ENCODE measurements at places on chromosomes 5 and 9.

DNA sequence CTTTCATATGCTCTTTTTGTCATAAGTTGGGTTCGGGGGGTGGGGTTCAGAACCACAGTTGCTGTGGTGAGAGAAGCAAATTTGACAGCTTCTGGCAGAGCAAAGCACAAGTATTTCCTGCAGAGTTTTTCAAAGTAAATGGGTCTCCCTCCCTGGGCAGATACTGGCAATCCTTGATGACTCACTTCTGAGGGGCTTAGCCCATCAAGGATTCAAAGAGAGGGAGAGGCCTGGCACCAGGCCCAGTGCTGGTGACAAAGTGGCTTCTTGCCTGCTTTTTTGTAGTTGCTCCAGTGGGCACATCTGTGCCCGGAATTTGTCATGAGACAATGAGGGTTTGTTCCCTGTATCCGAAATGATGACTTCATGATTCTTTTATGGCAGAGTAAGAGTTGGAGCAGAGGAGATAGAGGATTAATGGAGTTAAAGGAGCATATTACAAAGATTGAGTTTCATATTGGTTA lies 46.6 kb upstream of the TNC start:
- DNase-seq = no peak

DNA sequence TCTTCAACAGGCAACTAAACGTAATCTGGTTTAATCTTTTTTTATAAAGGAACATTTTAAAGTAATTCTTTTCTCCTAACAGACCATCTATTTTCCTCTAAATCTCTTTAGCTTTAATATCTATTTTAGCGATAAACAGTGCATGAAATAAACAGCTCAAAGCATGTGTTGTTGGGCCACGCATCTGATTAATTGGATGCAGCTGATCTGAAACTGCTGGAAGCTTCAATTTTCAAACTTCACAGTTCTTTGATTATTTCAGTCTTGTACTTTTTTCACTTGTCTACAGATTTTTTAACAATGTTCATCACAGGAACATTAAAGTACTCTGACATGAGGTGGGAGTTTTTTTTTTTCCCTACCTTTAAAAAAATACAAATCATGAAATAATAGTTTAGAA lies 443.6 kb downstream of the HCN1 start:
- DNase-seq = no peak

DNA sequence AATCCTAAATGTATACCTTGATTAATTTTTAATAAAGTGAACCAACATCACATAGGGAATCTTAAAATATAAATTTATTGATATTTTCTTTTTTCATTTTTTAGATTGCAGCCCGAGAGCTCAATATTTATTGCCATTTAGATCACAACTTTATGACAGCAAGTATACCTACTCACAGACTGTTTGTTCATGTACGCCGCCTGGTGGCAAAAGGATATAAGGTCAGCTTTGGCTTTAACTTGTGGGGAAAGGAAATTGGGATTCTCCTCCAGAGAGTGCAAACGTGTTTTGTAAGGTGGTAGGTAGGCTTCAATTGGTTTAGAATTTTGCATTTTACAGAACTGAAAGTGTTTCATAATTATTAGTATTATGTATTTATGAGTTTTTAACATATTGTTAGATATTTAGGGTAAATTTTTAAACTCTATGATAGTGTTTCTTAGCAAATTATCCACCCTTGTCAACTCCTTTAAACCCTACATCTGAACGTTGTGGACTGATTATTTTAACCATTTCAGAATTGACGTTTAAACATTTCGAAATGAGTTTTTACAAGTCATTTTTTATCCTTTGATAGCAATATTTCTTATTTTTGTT lies 17.5 kb upstream of the DHFR start:
- peak; percentile 28 for DNase-seq

DNA sequence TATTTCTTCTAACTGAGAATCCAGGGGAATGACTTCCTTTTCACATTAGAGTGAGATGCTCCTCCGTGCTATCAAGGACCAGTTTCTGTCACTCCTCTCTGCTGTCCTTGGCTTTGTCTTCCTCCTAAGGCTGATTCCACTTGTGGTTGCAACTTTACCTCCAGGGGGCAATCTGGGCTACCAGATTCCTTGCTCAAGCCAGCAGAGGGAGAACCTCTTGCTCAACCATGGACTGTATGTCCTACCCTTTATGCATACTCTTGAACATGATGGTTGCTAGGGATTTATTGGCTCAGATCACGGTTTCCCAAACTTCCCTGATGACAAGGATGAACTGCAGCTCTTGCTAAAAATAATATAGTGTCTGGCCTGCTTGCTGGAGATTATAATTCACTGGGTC lies 24.0 kb downstream of the NNT start:
- DNase-seq = no peak

- DNase-seq = no peak
Observed at GRCh38 chr9:21153336-21154017, 11.8 kb upstream of the IFNW1 start.

Data from activated CD4-positive, alpha-beta T cell treated with anti-CD3 and anti-CD28 coated beads for 1 hour (primary cell).